ENCODE measurements at places on chromosomes 6 and 20.

DNA sequence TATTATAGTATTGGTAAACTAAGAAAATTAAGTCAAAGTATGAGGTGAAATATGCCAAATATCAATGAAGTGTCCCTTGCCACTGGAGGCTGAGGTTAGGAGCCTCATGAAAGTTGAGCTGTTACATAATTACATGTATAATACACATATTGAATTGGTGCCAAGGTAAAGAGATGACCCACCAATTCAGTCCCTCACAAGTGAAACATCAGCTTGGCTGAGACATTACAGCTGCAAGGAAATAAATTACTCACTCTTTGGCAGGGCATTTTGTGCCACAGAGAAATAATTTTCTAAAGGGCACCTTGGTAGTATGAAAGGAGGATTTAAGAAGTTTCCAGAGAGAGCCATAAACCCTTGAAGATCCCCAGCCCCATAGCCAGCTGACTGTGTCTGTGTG, 127.4 kb downstream of the ADGRG6 start:
- no peak for DNase-seq

DNA sequence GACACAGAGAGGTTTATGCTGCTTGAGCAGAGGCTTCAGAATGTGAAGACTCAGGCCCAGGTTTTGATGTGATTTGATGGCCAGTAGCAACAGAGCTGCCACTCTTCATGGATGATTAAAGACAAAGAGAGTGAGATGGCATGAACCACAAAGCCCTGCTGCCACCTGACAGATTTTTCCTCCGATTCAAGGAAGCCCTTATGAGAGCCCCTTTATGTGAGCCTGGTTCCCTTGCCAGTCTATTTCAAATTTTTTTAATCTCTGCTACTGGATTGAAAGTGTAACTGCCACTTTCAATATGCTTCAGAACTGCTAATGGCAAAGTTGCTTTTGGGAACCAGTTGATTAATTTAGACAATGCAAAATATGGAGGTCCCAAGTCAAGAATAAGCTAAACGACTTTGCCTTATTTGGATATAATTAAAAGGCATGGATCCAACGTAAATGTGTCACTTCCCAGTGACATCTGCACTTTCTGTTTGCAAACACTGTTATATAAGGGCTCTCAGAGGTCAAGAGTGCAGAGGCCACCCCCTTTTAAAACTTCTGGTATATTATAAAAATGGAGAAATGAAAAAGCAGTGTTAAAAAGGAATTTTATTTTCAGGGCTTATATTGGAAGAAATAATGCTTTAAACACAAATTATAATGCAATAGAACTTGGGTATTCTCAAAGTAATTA, 238.9 kb upstream of the FLRT3 start:
- no peak for DNase-seq

DNA sequence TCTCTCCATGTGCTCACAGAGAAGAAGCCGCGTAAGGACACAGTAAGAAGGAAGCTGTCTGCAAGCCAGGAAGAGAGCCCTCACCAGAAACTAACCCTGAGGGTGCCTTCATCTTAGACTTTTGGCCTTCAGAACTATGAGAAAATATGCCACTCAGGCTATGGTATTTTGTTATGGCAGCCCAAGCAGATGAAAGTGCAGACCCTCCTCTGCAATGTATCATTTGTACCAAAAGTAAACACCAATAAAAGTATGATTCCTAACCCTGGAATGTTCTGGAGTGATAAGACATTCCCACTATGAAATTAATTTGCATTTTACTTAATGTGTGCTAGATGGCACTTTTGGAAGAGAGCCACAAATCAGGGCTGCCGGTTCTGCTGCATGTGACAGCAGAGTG, 594.3 kb downstream of the UTRN start:
- DNase-seq = no peak

DNA sequence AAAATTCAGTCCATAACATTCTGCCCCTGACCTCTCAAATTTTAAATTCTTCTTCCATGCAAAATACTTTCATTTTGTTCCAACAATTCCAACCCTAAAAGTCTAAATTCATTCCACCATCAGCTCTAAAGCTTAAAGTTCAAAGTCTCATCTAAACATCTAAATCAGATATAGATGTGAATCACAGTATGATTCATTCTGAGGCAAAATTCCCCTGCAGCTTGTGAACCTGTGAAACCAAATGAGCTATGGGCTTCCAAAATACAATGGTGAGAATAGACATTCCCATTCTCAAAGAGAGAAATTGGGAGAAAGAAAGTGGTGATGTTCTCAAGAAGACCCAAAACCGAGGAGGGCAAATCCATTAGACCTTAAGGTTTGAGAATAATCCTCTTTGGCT, 309.8 kb downstream of the HIVEP2 start:
- DNase-seq = no peak

DNA sequence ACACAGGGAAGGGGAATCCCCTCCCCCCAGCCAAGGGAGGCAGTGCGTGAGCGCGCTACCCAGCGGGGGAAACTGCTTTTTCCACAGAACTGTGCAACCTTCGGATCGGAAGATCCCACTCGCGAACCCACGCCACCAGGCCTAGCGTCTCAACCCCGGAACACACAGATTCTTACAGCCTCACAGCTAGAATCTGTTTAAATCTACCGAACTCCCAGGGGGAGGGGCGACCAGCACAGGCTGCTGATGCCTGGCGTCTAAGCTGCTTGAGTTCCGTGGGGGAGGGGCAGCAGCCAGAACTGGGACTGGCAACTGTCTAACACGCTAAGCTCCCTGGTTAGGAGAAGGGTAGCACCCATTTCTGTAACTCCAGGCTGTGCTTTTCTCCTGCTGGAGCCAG, 217.3 kb upstream of the TENT5A start:
- DNase-seq = no peak

- peak; percentile 93 for DNase-seq
These were observed 95.3 kb downstream of the FOXO3 start for GRCh38 chr6:108655806-108656651.

DNA sequence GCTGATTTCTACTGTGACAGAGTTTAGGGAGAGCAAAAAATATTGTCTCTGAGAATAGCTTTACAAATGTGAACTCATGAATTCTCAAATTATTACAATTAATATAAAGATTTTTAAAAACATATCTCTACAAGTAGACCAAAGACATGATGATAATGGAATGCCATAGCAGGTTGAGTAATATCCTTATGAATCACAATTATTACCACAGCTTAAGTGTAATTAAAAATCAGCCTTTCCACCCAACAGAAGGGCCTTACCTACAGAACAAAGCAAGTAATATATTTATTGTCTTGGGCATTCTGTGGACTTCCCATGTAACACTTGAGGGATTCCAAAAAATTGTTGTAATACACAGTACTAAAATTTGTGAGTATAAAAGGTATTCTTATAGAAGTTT, 1099.6 kb upstream of the GJE1 start:
- peak; percentile 36 for DNase-seq

All from fibroblast of pulmonary artery (primary cell).